SHP77 (cell line): ENCODE measurements at places on chromosomes 3 and 15.

- no peak for DNase-seq
Observed at GRCh38 chr3:175851541-175851940, 992.4 kb downstream of the NAALADL2 start.

- DNase-seq, result no peak
Observed at GRCh38 chr3:60366486-60366885, 884.8 kb downstream of the FHIT start.

DNA sequence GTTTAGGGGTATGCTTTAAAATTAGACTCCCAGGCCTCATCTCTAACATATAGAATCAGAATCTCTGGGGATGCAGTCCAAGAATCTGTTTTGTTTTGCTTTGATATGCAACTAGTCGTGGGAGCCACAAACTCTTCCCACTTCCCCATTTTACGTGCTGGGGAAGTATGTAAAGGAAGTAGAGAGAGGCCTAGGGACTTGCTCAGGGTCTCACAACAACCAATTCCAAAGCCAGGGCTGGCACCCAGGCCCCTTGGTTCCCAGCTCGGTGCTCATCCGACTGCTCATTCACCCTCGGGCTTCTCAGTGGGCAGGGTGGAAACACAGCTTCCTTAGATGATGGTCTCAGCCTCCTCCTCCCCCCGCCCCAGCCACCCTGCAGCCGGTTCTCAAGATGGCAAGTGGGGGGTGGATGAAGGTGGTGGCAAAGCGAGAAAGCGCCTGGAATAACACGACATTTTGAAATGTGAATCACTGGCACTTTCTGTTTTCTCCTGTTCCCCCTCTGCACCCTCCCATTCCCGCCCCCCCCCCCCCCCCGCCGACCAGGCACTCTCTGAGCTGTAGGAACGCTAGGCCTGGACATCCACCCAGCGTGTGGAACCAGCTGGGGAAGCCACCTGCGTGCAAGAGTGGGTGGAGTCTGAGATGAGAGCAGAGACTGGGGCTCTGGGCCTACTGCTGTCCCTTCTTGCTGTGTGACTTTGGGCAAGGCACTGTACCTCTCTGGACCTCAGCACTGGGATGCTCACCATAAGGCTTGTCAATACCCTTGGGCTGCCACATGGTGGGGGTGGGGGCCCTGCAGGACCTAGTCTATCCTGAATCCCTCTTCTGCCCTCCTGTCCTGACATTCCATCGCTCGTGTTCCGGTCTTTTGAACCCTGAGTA is 214.5 kb downstream of the RPLP1 start:
- DNase-seq, result no peak

DNA sequence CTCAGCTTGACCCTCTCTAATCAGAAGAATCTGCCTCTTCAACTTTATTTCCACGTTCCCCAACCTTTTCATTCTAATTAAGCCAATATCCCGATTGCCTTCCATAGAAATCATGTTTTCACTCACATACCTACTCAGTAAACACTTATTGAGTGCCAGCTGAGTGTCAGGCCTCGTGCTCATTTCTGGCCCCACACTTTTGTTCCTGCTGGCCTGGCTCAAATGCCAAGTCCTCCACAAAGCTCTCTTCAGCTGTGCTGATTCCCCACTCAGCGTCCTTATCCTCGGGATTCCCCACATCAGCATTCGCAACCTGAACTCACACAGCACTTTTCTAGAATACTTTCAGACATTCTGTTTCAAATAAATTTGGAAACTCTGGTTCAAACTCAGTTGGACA is 68.9 kb downstream of the THBS1 start:
- no peak for DNase-seq

DNA sequence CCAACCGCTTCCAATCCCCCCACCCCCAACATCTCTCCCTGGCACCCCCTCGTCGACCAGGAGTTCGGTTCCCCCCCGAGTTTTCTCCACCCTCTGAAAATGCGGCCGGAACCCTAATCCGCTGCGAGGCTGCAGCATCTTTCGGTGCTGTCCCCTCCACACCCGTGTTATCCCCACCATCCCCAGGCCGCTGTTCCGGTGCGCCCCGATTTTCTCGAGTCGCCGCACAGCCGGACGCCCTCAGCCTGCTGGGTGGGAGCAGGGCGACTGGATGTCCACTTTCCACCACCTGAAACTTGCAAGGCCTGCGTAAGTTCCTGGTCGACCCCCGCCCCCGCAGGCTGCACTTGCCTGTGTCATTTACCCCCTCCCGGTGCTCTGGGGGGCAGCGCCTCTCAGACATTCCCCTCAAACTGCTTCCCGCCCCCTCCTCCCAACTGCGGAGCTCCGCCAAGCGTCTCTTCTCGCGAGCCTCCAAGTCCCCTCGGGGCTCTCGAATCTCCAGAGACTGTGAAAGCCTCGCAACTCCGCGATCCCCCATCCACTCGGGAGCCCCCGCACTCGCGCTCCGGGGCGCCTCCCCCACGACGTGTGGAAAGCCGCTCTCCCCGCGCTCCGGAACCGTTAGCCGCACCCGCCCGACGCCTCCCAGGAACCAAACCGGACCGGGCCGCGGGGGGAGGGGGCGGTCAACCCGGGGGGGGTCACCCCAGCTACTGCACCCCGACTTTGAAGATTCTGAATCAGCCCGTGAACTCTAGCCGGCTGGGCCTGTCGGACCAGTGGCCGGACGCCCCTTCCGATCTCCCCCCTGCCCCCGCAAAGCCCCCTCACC is 566 bp downstream of the ETV5 start:
- DNase-seq, result peak; percentile 68

GRCh38 chr3:187491371-187491770 is 123.2 kb downstream of the RTP4 start:
- DNase-seq, result no peak

DNA sequence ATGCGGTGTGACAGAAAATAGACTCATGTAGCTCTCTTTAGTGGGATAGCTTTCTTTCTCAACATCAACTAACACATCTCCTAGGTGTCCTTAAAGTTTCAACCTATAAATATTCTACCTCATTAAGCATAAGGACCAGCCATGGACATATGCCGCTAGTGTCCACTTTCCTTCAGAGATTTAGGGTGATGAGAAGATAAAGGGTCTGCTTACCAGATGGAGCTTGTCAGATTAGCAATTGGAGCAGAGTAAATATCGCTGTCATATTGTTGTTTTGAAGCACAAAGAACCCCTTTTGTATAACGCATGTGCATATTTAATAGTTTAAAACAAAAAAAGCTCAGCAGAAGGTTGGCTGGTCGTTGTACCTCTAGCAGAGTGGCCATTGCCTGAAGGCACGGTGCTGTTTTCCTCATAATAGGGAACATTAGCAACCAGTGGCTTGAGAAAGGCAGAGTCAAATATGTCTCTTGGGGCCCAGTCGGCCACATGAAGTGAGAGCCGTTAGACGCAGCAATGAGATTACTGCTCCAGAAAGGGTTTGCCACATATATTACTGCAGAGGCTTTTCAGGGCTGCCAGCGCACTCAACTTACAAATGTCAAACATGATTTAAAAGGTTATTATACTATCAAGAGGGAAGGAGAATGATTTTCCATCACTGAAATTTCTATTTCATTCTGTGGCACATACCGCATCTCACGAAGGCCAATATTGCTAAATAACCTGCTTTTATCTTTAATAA is 264.2 kb downstream of the ROBO2 start:
- no peak for DNase-seq

DNA sequence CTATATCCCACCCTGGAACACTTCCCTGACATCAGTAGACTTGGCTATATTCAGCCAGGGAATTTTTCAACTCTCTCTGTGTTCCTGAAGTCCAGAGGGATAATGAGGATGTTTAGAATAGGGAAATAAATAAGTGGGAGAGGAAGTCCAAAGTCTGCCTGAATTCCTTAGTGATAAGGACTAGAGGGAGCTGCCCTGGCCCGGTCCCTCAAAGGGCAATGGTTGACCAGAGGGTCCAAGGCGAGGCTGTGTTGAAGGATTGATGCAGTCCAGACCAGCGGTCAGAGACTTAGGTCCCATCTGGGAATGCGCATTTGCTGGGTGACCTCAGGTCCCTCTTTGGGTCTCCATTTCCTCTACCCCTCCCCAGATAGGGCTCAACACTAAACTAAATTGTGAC is 7.9 kb downstream of the VIPR1 start:
- DNase-seq, result no peak
